ENCODE measurements at places on chromosomes 7 and 10.

DNA sequence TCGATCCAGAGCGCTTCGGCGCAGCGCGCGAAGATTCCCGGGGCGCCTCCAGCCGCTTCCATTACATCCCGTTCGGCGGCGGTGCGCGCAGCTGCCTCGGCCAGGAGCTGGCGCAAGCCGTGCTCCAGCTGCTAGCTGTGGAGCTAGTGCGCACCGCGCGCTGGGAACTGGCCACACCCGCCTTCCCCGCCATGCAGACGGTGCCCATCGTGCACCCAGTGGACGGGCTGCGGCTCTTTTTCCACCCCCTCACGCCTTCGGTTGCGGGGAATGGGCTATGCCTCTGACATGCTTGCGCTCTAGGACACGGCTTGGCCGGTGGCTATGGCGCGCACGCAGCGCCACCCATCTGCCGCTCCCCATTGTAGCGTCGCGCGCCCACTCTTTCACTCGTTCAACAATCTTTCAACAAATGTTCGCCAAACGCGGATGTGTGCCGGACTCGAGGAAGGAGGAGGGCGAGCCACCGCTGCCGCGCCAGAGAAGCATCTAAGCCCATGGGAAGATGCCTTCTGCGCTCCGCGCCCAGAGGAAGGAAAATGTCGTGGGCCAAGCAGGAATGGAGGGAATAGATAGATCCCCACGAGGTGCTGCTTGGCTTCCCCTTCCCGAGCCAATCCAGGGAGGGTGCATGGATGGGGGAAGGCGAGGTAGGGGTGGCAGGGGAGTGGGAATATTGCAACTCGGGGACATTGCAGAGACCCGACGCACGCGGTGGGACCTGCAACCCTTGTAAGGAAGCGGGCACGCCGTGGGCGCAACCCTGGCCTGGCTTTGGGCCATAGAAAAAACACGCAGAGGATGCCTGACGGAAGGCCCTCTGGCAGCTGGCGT, 5.1 kb upstream of the CYP26A1 start:
- DNase-seq = no peak

DNA sequence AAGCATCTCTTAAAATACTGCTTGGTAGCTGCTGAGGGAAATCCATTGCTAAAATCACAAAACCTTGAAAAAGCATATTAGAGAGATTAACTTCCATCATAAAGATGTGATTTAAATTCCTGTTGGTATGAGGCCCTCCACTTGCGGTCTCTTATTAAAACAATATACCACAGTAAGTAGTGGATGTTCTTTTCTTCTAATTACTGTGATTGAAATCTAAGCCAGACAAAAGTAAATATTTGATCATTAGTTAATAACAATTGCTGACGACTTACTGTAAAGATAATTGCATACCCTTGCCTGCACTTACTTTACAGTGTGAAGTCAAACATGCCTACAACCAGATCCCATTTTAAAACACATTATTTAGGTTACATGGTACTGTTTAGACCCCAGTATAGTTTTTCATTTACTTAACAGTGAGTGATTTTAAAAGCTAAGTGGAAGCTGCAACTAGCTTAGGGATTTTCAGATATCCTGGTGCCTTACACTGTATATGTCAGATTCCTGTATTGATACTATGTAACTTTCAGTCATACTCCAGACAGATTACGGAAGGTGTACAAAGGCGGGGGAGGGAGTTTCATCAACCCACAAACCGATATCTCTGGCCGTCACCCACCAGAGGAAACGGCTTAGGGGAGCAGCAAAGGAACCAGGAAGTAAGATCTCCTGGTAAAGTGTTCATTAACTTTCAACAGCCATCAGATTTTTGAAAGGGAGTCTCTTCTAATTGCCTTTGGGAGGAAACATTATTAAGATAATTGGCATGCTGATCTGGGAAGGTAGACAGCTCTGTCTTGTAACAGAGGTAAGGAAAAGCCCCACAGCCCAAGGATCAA, 986 bp downstream of the NRP1 start:
- no peak for DNase-seq

- DNase-seq = no peak
Observed at GRCh38 chr7:37377231-37377630, 71.4 kb downstream of the ELMO1 start.

GRCh38 chr7:10803720-10804119, 170.0 kb upstream of the PHF14 start:
- no peak for DNase-seq

DNA sequence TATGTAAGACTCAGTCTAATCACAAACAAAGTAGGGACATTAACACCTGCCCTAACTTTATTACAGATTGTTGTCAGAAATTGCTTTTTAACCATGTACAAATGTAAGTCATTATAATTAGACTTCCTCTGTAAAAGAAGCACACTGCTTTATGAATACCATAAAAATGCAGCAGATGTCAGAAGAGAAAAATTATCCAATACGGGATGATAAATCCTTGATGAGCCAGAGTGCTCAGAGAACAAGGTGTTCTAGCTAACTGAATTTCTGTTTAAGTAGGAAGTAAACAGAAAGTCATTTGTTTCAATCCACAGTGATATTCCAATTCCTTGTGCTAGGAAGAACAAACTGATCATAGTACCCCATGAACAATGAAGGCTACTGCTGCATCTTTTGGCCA, 54.6 kb upstream of the BMPER start:
- DNase-seq = no peak

- no peak for DNase-seq
Observed at GRCh38 chr7:40921589-40922315, 781.1 kb downstream of the INHBA start.

GRCh38 chr7:51209426-51209825, 107.2 kb downstream of the COBL start:
- DNase-seq = no peak

DNA sequence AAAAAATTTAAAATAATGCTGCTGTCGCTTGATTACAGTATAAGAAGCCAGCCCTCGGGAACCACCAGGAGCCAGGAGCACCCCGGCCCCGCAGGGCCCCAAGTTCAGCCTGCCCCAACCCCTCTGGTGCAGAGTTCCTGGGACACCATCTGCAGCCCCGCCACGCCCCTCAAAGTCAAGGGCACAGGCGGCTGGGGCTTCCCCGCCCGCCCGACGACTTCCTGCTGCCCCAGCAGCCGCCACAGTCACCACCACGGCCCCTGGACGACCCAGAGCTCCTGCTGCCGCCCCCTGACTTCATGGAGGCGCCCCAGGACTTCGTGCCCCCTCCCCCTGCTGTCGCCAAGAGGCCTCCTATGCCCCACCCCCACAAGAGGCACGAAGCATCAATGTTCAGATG, 103.6 kb upstream of the PDSS1 start:
- DNase-seq = peak; percentile 42

GRCh38 chr10:97498841-97499560, at the start of gene UBTD1:
Gene UBTD1, plus strand, starts transcription at chr10:97498924. Its CDS starts 280 bp downstream, at chr10:97499204.
- DNase-seq = no peak

- no peak for DNase-seq
Observed at GRCh38 chr10:121335386-121335925, 262.8 kb downstream of the FGFR2 start.

DNA sequence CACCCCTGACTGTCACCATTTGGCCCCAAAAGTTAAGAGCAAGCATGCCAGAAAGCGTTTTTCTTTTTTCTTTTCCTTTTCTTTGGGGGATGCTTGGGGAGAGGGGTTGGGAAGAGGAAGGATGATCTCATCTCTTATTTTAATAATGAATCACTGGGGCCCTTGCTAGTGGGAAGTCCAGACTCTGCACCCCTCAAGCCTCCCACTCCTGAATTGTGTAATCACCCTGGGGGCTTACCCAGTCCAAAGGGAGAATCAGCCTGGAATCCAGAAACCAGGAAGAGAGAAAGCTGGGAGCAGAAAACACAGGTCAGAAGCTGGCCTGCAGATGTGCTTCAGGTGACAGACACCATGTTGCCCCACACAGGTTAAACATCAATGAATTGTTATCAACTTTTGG, 14.7 kb upstream of the HABP2 start:
- no peak for DNase-seq

GRCh38 chr7:104412911-104413310, 84.5 kb downstream of the LHFPL3 start:
- DNase-seq = no peak

DNA sequence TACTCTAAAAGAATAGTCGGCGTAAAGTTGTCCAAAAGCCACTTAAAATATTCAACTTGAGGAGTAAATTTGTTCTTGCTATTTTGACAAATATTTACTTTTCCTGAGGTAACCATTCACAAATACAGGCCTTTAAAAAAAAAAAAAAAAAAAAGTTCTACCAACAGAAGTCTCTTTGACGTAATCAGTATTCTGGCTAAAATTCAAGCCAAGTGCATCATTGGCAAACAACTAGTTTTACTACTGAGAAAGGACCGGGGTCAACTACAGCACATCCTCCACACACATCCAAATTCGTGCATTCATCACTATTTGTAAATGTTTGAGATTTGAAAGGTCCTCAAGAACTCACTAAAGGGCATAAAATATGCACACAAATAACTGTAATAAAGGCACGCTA, 2.0 kb downstream of the OAT start:
- no peak for DNase-seq

GRCh38 chr7:38833329-38833728, 75.7 kb downstream of the VPS41 start:
- DNase-seq = no peak

- DNase-seq = no peak
Observed at GRCh38 chr7:91007371-91007770, 256.9 kb upstream of the FZD1 start.

DNA sequence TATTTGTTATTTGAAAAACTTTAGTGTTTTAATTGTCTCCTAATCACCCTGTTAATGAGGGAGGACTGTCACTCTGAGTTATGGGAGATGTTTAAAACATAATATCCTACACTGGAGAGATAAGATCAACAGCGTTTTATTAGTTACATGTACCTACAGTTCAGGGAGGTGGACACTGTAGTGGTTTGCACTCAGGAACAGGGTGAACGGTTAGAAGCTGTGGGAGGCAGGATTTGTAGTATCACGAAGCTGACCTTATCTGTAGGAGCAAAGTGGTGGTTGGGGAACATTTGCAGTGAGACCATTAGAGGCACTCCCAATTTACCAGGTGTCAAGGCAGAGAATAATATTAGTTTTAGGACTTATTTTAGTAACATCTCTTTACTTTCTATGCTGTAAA, 193.3 kb upstream of the KCND2 start:
- DNase-seq = no peak

DNA sequence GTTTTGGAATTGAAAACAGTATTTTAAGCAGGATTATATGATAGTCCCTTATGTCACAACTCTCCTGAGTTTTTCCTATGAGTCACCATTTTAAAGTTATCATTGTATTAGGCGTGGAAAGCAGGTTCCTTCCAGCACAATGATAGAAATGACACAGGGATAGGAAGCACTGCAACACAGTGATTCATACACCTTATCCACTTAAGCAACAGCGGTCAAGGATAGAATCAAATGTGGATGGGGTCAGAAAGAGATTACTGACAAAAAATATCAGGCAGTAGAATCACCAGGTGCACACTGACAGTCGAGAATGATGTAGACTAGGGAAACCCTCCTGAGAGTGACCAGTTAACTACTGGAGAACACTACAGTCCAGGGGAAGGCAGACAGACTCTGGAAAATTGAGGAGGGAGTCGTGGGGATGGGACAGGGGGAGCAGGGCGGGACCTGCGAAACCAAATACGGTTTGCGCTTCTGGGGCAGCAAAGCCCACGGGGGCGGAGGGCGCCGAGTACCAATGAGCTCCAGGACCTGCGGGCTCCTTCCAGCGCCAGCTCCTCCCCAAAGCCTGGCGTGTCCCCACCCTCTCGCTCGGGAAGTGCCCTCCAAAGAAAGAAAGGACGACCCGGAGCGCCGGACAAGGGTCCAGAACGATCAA, 479 bp downstream of the PNPLA8 start:
- no peak for DNase-seq

GRCh38 chr7:67547183-67547907, 550.7 kb downstream of the TYW1 start:
- no peak for DNase-seq

GRCh38 chr10:44569193-44570091, 184.5 kb upstream of the CXCL12 start:
- DNase-seq = no peak

DNA sequence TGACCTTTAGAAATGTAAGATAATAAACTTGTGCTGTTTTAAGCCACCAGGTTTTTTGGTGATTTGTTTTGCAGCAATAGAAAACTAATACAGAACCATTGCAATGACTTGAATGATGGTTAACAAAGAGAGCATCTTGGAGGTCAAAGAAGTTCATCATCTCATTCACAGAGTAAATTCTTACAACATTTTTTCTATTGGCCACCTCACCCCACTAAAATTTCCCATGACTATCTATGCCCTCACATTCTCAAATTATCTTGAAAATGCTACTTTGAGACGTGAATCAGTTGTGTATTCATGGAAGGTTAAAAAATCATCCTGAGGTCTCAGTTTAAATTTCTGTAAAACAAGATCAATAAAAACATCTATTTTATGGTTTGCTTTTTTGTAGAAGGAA, 754.2 kb downstream of the SORCS1 start:
- DNase-seq = no peak

- DNase-seq = no peak
Observed at GRCh38 chr7:101465576-101466196, 103.0 kb downstream of the COL26A1 start.

DNA sequence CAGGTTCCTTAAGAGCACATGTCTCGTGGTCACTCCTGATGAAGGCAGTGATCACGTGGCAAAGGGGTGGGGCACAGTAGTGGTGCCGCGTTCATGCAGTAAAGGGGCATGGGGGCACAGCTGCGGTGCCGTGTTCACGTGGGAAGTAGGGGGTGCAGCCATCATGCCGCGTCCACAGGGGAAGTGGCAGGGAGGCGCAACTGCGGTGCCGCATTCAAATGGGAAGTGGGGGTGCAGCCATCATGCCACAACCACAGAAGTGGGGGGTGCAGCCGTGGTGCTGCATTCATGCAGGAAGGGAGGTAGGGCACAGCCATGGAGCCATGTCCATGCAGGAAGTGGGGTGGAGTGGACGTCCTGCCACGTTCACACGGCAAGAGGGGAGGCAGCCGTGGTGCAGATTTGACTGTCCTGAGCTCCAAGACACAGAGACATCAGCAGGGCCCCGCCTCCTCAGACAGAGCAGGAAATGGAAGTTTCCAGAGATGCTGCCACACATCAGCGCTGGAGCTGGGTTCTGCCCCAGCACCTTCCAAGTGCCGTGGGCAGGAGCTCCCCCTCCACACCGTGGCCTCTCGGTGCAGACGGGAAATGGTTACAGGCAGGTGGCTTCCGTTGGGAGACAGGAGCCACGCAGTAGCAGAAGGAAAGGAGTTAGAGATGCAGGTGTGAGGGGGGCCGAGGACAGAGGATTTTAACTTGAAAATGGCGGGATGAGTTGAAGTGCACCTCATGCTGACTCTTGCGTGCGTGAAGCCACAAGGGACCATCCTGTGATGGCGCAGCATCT, 95.0 kb upstream of the DDC start:
- DNase-seq = peak; percentile 63

DNA sequence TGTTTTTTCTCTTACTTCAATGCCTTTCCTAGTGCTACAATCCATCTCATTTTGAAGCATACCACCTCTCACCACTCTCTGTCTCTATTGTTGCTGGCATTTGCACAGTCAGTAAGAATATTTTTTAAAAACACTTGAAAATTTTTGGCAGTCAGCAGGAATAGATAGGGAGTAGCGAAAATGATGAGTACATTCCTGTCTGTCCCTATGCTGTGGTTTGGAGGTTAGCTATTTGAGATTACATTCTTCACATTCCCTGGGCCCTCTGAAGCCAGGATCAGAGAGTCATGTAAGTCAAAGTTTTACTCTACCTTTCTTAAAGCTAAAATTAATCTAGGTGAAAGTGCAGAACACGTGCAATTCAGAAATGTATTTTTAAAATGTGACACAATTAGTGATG, 53.0 kb upstream of the MAGI2 start:
- no peak for DNase-seq
